ENCODE measurements at places on chromosomes 7 and 10. TPM values are rescaled to one million over a fixed set of nuclear protein-coding genes. Genes with fewer than 3 reads are reported as not detected.

DNA sequence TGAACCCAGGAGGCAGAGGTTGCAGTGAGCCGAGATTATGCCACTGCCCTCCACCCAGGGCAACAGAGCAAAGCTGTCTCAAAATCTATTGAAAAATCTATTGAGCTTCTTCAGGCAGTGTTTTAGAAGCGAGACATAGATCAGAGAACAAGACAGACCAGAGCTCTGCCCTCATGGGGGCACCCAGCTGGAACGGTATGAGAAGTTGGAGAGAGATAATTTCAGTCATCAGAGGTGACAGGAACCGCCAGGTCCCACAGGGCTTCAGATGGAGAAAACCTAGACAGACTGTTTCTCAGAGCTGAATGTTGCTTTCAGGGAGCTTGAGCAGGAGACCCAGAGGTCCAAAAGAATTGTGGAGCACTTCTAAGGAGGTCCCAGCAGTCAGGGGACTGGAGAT, 14.2 kb upstream of the GTF2IRD1 start:
- H3K4me1 ChIP-seq = no peaks in the 10 kb centered on the region
- peaks cover 4% of the 10 kb centered on the region for H3K27me3 ChIP-seq
- no peak overlapping the region for H3K27ac ChIP-seq
- H3K36me3 ChIP-seq = peaks cover 8% of the 10 kb centered on the region
- DNase-seq = no peak

GRCh38 chr10:98316661-98317060, 48.7 kb upstream of the LOXL4 start:
- DNase-seq = no peak
- no peaks in the 10 kb centered on the region for H3K36me3 ChIP-seq
- peaks cover 4% of the 10 kb centered on the region for H3K27me3 ChIP-seq

- H3K4me3 ChIP-seq = no peak overlapping the region
- no peaks in the 10 kb centered on the region for H3K4me1 ChIP-seq
- H3K27me3 ChIP-seq = peaks cover 2% of the 10 kb centered on the region
- no peaks in the 10 kb centered on the region for H3K36me3 ChIP-seq
- no peak for DNase-seq
Observed at GRCh38 chr10:62451611-62451975, 77.4 kb downstream of the ZNF365 start.

LIPJ gene
- not detected for total RNA-seq

DNA sequence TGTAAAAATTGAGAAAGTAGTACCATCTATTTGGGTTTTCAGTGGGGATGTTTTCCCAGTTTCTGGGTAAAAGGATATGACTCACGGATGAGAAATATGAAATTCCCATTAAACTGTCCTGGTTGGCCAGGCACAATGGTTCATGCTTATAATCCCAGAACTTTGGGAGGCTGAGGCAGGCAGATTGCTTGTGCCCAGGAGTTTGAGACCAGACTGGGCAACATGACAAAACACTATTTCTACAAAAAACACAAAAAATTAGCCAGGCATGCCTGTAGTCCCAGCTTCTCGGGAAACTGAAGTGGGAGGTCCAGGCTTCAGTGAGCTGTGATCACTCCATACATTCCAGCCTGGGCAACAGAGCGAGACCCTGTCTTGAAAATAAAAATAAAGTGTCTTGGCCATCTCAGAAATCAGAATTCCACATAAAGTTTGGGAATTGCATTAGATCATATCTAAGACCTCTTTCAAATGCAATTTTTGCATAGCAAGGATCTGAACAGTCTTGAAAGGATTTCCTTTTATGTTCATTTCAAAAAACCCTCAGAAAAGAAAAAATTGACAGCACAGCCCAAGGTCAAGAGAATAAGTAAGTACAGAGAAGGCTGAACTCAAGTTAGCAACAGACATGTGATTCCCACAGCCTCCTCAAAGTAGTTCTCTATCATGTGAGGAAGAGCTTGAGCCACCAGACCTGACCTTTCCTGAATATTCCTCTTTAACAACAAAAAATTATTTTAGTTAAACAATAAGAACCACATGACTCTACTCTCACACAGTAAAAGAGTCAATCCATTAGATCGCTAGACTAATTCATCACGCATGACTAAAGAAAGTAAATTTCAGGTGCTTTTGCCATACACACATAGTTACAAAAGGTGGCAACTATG, 141.5 kb upstream of the CAV2 start:
- peaks cover 40% of the 10 kb centered on the region for H3K4me1 ChIP-seq
- peaks cover 2% of the 10 kb centered on the region for H3K27me3 ChIP-seq
- DNase-seq = no peak

SLC26A3 gene
- total RNA-seq = not detected

GRCh38 chr10:14665865-14666857, 108.5 kb downstream of the FAM107B start:
- no peak for DNase-seq
- H3K27me3 ChIP-seq = peaks cover 1% of the 10 kb centered on the region
- H3K4me3 ChIP-seq = no peak overlapping the region
- no peaks in the 10 kb centered on the region for H3K36me3 ChIP-seq

DGKI gene
- 0.69 TPM for total RNA-seq

GRCh38 chr10:36116731-36117130, 474.6 kb upstream of the FZD8 start:
- no peak for DNase-seq
- no peak overlapping the region for H3K27ac ChIP-seq
- H3K36me3 ChIP-seq = no peaks in the 10 kb centered on the region
- peaks cover 2% of the 10 kb centered on the region for H3K27me3 ChIP-seq

GRCh38 chr10:28326516-28327490, 23.9 kb upstream of the MPP7 start:
- H3K36me3 ChIP-seq = no peaks in the 10 kb centered on the region
- no peak for DNase-seq
- H3K27ac ChIP-seq = no peak overlapping the region
- no peak overlapping the region for H3K4me3 ChIP-seq
- peaks cover under 1% of the 10 kb centered on the region for H3K4me1 ChIP-seq

DNA sequence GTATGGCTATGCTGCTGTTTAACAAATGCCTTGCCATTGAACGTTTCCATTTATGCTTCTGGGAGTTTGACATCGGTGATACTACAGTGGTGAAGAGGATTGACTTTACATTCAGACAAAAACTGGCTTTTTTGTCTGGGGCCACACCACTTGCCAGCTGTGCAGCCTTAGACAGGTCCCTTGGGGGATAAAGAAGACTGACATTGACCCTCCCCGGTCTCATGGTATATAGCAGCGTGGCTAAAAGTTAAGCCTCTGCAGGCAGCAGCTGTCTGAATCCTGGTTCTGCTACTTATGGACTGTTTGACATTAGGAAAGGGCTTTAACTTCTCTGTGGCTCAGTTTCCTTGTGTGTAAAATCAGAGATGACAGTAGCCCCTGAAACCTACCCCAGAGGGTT, 42.0 kb upstream of the PTF1A start:
- no peak overlapping the region for H3K27ac ChIP-seq
- H3K4me1 ChIP-seq = no peaks in the 10 kb centered on the region
- no peaks in the 10 kb centered on the region for H3K36me3 ChIP-seq
- H3K4me3 ChIP-seq = no peak overlapping the region
- H3K27me3 ChIP-seq = peaks cover 3% of the 10 kb centered on the region
- no peak for DNase-seq

DNA sequence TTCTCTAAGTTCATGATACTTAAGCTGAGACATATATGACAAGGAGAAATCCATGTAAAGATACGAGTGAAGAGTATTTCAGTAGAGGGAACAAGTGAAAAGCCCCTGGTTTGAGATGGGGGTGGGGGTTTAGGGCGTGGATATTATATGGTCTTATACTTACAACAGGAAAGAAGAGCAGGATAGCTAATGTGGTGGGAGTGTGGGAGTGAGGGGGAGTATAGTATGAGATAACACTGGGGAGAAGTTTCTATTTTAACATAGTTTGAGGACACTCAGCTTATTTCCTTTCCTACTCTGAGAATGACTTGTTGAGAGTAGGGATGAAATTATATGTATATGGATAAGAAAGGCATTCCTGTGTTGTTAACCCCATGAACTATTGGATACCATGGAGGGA, 36.5 kb downstream of the MCU start:
- no peak overlapping the region for H3K27ac ChIP-seq
- no peak for DNase-seq
- H3K4me1 ChIP-seq = no peaks in the 10 kb centered on the region
- H3K27me3 ChIP-seq = no peaks in the 10 kb centered on the region
- H3K36me3 ChIP-seq = no peaks in the 10 kb centered on the region
- H3K4me3 ChIP-seq = no peak overlapping the region

DNA sequence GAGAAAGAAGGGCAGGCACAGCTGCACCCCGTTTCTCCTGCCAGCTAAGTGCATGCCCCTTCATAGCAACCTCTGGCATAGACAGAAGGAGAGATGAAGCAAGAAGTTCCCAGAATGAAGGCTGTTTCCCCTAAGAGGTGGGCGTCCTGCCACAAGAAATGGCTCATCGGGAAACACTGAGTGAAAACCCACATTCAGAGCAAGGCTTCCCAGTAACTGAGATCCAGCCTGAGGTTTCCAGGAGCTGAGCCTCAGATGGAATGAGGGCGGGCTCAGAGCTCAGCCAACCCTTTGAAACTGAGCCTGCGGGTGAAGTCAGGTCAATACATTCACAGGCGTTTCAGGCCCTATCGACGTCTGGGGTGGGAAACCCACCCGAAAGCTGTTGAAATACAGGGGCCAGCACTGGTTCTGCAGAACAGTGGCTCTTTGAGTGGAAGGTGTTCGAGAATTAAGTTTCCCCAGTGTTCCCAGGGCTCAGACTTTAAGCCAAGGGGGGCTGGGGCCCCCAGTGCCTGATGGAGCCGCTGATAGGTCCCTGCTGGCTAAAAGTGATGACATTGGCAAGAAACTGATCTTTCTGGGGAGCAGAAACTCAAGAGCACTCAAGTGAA, 510.2 kb downstream of the RPS24 start:
- H3K4me1 ChIP-seq = peaks cover 6% of the 10 kb centered on the region
- H3K4me3 ChIP-seq = no peak overlapping the region
- DNase-seq = no peak

DNA sequence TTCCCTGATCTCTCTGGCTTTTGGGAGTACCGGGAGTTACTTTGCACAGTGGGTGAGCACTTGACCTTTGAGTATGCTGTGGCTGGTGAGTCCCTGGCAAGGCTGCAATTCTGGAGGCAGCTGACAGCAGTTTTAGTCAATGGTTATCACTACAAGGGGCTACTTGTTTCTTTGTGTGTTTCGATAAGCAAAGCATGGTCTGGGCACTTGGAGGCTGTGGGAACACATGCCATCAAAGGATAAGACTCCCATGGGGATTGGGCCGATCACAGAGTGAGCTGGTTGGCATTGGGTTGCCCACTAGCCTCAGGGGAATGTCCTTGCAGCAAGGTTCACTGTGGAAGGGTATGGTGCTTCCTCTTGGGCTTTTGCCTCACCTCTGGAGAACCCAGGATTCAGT, 208.2 kb downstream of the SNX13 start:
- H3K4me3 ChIP-seq = no peak overlapping the region
- H3K4me1 ChIP-seq = no peaks in the 10 kb centered on the region
- no peak for DNase-seq
- H3K27ac ChIP-seq = no peak overlapping the region

UCN3 gene
- not detected for total RNA-seq

GRCh38 chr7:41745451-41745850, 42.6 kb upstream of the INHBA start:
- no peaks in the 10 kb centered on the region for H3K4me1 ChIP-seq
- no peaks in the 10 kb centered on the region for H3K27me3 ChIP-seq
- H3K27ac ChIP-seq = no peak overlapping the region
- H3K4me3 ChIP-seq = no peak overlapping the region

DNA sequence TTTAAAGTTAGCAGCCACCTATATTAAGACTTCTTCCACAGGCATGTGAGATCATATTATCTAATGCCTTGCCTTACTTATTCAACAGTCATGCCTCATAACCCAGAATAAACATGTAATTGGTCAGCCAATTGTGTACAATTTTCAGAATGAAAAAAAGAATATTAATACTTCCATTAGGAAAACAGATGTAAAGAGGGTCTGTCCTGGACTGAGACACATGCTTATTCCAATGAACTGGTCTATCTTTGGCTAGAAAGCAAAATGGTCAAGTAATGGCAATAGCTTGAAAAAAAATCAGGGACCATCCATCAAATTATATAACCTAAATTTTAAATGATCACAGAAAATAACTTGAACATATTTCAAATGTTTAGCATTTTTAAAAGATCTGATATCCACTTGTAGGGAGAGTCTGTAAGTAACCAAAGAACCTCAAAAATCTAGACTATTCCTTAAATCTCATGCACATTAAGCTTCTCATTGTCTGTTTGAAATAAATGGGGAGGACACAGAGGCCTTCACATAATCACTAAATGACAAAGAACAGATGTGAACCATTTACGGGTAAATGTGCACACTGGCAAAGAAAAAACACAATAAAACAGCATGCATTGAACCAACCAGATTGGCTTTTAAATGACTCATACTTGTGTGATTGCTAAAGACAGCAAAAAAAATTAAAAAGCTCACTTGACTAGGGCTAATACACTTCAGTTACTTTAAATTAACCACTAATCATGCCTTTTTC, 568.8 kb upstream of the PCDH15 start:
- H3K27ac ChIP-seq = no peak overlapping the region
- H3K4me1 ChIP-seq = peaks cover 3% of the 10 kb centered on the region
- no peak overlapping the region for H3K4me3 ChIP-seq
- H3K36me3 ChIP-seq = no peaks in the 10 kb centered on the region

PDE6C gene
- not detected for total RNA-seq

- peaks cover 22% of the 10 kb centered on the region for H3K27me3 ChIP-seq
- H3K4me3 ChIP-seq = no peak overlapping the region
- DNase-seq = no peak
- H3K36me3 ChIP-seq = peaks cover 42% of the 10 kb centered on the region
- peaks cover 38% of the 10 kb centered on the region for H3K4me1 ChIP-seq
Observed at GRCh38 chr7:2757904-2758672, 70.1 kb downstream of the AMZ1 start.

CDNF gene
- 1.9 TPM for total RNA-seq

DPP6 gene
- total RNA-seq = 1.4 TPM

GRCh38 chr7:57354679-57355338, 95.2 kb upstream of the ZNF716 start:
- no peak overlapping the region for H3K4me3 ChIP-seq
- no peak for DNase-seq
- peaks cover 19% of the 10 kb centered on the region for H3K36me3 ChIP-seq
